NCI-H774 (cell line): ENCODE measurements at places on chromosomes 5 and 9.

- DNase-seq = no peak
These were observed 908.6 kb upstream of the EDIL3 start for GRCh38 chr5:85293145-85293785.

- no peak for DNase-seq
These were observed 166.3 kb downstream of the C9orf50 start for GRCh38 chr9:129454467-129455067.

DNA sequence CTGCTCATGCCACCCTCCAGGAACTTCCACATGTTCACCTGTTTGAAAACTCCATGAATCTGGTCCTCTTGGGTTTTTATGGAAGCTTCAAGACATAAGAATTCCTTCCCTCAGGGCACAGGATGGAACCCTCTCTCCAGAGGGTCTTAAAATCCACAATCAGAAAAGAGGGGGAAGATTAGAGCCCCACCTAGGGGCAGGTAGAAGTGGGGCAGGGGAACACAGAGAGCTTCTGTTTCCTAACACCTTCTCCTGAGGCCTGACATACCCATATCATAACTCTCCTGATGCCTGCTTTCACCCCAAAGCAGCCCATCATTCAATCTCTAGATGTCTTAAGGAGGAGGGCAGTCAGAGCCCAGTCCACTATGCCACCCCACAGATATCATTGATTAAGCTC is 1087.7 kb upstream of the ARRDC3 start:
- DNase-seq = no peak

DNA sequence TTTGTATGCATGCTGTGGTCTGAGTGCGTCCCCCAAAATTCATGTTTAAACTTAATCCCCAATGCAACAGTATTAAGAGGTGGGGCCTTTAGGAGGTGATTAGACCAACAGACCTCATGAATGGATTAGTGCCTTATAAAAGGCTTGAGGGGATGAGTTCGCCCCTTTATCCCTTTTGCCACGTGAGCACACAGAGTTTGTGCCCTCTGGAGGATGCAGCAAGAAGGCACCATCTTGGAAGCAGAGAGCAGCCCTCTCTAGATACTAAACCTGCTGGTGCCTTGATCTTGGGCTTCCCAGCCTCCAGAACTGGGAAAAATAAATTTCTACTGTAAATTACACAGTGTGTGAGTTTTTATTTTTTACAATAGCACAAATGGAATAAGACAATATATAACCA is 177.1 kb upstream of the SPRY4 start:
- DNase-seq = no peak

GRCh38 chr9:37421914-37422288 is 595 bp upstream of the GRHPR start:
- no peak for DNase-seq

DNA sequence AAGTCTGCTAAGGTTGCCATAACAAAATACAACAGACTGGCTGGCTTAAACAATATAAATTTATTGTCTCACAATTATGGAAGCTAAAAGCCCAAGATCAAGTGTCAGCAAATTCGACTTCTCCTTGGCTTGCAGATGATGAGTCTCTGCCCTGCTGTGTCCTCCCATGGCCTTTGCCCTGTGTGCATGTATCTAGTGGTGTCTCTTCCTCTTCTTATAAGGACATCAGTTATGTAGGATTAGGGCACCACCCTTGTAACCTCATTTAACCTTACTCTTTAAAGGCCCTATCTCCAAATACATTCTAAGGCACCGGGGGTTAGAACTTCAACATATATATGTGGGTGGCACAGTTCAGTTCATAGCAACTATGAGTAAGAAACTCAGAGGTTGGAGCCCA is 157.9 kb upstream of the RASA1 start:
- DNase-seq = no peak

DNA sequence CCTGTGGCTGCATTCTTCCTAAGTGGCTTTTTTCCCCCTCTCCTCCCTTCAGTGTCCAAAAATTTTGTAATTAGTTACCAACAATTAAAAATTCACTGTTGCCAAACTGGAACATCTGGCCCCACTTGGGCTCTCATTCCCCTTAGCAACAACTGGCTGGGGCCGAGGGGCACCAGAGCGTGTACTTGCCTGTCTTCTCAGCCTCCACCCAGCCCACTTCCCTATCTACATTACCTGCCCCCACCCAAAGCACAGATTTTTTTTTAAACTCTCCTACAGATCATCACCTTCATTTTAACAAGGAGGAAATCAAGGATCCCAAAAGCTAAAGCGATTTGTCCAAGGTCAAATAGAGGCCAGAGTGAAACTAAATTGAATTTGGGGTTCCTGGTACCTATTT is 278.8 kb downstream of the EBF1 start:
- no peak for DNase-seq

DNA sequence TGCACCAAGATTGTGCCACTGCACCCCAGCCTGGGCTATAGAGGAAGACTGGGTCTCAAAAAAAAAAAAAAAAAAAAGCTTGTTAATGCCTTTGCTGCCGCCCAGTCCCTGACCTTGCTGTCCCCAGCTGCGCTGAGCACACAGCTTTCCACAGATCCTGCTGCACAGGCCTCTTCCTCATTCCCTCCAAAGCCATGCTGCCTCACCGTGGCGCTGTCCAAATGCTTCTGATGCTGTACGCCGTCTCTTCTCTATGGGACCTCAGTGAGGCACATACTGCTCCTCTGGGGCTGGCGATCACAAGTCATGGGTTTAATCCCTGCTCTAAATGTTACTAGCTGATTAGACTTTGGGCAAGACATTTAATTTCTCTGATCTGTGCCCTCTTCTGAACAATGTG is 234.1 kb downstream of the FBXL7 start:
- DNase-seq = no peak

DNA sequence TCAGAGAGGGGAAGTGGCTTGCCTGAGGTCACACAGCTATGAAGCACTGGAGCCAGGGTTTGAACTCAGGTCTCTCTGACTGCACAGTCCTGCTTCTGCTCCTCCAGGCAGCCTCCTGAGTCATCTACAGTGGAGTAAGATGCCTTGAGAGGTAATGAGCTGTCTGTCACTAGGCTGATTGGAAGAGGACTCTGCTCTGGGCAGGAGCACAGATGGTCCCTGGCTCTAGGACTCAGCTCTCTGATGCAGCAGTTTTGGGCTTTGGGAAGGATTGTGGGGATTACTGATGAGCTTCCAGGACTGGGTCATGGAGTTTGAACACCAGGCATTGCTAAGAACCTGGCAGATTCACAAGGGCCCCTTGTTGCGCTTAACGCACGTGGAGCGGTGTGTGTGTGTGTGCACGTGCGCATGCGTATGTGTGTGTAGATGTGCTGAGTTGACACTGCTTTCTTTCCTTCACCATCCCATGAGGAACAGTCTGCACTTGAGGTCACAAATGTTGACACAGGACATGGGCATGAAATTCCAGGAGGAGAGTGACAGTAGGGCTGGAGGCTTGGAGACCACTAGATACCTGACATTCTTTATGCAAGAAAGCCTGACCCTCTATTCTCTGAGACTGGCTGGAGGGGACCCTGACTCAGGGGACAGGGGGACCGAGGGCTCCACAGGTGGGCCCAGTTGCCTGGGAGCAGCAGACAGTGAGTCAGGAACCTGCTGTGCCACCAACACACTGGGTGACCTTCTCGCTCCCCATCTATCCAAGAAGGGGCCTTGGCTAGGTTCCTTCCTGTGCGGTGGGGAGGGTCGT is 170.5 kb downstream of the RGS3 start:
- DNase-seq = no peak

DNA sequence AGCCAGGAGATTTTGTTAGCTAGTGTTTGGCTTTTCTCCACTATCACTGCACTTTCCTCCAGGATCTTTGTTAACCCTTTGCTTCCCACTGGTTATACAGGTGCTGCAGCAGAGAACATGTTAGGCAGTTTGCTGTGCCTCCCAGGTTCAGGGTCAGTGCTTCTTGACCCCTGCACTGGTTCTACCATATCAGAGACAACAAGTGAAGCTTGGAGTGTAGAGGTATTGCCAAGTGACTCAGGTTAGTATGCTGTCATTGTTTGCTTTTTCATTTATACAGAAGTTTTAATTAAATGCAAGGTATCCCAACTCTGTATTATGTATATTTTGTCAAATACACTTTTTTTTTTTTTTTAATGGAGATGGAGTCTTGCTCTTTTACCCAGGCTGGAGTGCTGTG is 68.4 kb downstream of the GAPVD1 start:
- no peak for DNase-seq

GRCh38 chr5:78449103-78449502 is 88.7 kb downstream of the SCAMP1 start:
- no peak for DNase-seq

DNA sequence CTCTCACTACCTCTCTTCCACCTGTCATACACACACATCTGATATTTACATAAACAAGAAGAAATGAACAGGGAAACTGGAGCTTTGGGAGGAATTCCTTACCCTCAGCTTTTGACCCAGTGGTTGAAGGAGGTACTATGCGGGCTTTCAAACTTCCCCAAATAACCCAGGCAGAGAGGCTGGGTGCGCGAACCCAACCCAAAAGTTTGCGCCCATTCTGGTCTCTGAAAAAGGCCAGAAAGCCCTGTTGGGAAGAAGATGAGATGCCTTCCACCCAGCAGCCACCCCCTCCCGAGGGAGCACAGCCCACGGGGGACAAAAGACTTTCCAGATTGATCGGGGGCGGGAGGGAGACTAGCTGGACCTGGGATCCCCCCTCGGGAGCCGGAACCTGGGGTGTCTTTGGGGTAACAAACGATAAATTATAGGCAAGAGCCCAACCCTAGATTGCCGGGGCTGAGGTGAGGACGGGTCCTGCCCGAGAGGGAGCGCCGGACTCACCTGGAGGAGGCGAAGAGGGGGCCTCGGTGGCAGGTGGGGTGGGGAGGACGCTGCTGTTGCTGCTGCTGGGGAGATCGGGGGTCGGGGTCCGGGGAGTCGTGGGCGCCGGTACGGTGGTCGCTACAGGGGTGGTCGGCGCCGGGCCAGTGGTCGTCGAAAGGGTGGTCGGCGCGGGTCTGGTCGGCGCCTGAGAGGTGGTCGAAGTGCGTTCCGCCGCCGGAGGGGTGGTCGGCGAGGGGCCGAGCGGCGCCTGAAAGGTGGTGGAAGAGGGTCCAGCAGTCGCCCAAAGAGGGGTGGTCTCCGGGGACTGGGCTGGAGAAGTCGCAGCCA is 798 bp downstream of the MEGF9 start:
- no peak for DNase-seq

GRCh38 chr5:431001-431710 is 11.8 kb upstream of the EXOC3 start:
- peak; percentile 18 for DNase-seq

DNA sequence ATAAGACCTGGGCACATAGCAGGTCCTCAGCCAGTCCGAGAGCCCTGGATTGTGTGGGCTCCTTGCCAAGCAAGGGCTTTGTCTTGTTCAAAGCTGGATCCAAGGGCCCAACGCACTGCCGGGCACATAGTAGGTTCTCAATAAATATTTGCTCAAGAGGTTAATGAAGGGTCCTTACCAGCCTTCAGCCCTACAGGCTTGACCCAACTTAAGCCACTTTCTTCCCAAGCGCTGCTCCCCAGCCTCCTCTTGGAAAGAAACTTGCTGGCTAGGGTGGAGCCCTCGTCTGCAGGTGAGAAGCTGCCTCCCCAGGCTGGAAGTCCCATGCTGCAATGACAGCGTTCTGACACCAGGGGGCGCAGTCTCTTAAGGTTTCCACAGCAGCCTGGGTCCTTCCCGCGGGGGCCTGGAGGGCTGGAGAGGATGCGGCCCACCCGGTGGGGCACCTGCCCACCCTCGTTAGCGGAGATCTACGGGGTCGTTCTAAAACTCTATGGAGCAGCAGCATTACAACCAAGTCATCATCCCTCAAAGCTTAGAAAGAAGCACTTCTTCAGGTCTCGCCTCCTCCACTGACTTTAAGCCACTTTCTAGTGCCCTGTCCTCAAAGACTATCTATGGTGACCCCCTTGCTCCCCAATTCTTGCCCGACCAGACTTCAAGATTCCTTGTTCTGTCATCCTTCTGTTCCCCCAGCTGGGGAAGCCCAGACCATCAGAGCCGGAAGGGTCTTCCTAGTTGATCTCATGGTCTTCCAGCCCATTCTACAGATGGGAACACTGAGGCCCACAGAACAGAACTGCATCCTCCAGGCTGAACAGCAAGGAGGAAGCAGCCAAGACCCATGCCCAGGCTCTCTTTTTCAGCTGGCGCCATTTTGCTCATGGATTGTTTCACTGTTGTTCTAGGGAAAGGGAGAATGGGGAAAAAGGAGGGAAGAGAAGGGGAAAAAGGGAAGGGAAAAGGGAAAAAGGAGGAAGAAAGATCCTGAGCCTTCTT is 115.4 kb downstream of the LHX2 start:
- peak; percentile 67 for DNase-seq

- peak; percentile 26 for DNase-seq
These were observed 52.0 kb upstream of the NTRK2 start for GRCh38 chr9:84617411-84618029.

GRCh38 chr9:87212605-87213021 is 265.3 kb upstream of the GAS1 start:
- no peak for DNase-seq
